ENCODE measurements at places on chromosomes 3 and 15.

DNA sequence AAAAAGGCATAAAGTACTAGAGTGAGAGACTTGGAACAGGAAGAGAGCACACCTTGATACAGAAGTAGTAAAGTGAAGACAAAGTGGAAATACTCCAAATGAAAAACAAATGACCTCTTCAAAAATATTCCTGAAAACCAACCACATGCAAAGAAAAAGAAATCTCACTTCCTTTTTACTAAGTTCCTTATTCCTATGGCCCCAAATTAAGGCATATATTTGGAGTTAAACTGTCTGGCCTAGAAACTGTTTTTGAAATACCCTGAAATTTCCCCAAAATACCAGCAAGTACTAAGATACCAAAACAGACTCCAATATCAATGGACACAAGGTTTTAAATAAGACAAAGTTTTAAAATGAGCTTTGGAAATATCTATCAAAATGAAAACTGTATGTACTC lies 58.2 kb downstream of the ZNF148 start:
- DNase-seq: no peak

DNA sequence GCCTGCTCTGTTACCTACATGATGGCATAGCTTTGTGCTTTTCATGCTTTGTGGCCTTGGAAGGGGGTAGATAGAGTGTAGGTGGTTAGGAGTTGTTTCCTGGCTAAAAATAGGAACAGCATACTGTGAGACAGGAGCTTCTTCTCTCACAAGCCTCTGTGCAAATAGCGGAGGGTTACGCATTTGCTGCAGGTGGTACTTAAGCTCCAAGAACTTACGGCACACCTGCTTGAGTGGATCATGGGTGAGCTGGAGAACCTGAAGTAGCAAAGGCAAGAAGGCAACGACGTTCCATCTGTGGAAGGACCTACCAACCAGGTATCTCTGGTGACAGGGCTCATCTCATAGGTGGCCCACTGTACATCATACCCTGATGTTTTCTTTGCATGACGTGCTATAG lies 66.0 kb downstream of the ST6GAL1 start:
- no peak for DNase-seq

- no peak for DNase-seq
Measured at GRCh38 chr15:28959326-28959725, 73.6 kb downstream of the APBA2 start.

- no peak for DNase-seq
Measured at GRCh38 chr15:27820722-27821121, 278.4 kb downstream of the OCA2 start.

GRCh38 chr15:92749216-92749615 lies 93.6 kb upstream of the FAM174B start:
- no peak for DNase-seq

DNA sequence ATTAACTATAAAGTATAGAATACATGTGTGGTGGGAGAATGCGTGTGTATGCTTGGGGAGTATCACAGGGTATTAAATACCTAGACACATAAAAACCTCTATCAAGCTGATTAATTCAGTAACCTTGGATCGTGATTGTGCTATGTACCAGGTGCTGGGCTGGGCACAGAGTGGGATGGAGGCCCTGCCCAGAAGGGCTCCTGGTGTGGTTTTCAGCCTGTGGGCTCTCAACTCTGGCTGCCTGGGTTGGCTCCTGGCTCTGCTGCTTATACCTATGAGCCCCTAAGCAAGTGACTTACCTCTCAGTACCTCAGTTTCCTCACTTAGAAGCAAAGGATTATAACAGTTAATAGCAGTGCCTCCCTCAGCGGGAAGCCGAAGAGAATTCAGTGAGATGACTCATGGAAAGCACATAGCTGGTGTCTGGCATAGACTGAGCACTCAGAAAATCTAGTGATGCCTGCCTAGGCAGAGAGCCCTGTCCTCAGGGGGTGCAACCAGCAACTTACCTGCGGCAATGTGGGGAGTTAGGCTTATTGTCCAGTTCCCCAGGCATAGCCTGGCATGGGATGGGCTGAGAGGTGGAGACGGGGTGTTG lies 90.6 kb upstream of the MYZAP start:
- no peak for DNase-seq

DNA sequence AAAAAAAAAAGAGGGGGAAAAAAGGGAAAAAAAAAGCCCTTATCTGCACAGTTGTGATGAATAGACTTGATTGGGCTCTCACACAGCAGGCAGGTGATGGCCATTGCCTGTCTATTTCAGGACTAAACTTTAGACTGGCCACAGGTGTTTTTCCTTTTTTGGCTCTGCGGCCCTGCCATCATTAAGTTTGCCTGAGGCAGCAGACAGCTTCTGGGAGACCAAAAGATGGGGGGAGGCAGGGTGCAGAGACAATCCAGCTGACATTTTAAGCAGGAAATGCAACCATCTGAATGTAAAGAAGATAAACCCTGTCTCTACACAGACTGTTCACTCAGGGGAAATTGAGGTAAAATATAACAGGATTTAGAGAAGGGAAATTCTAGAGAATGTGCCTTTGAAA lies 295.0 kb upstream of the KCNH8 start:
- DNase-seq: no peak

- no peak for DNase-seq
Measured at GRCh38 chr3:15899388-15899787, 101.6 kb upstream of the ANKRD28 start.

DNA sequence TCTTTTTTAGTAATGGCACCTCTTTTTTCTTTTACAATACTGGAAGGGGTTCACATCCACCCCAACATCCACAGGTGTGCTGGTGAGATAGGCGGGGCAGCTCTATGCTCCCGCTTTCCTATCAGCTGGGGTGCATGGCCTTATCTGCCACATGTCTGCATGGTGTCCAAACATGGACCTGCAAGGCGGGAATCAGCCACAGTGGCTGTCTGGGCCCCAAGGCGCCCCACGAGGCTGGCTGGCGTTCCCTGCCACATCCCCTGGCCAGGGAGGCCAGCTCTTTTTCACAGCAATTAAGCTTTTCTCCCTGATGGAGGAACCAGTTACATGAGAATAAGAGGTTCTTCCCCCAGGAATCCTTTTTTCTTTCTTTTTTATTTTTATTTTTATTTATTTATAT lies 30.9 kb upstream of the GOLGA6L2 start:
- DNase-seq: no peak

DNA sequence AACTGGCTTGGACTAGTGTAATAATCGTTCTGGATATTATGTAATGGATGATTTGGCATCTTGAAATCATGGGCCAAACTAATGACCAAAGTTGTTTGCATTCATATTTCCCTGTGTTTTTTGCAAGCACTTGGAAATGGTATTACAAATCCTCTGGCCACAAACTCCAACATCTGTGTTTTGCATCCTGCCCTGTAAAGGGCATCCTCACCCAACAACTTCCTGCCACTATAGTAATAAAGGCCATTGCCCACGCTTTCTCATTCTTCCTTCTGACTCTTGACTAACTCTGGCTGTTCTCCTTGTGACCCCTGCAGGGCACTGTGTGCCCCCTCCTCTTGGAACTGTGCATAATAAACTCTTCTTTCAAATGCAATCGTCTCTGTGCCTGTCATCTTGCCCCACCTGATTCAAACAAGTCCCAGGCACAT lies 25.4 kb upstream of the PSMD6 start:
- DNase-seq: no peak

DNA sequence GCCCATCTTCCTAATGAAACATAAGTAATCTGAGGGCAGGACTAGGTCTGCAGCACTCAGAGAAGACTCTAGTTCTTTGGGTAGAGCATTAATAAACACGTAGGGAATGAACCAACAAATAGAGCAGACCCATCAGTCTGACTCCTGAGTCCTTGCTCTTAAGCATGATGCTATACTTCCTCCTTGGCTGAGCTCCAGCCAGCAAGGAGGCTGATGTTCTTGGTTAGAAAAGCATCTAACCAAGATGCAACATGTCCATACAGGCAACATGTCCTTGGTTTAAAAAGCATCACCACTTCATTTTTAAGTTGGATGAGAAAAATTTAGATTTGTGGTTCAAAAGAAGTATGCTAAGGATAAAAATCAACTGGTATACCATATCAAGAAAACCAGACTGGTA lies 8.5 kb upstream of the MYH15 start:
- DNase-seq: no peak

DNA sequence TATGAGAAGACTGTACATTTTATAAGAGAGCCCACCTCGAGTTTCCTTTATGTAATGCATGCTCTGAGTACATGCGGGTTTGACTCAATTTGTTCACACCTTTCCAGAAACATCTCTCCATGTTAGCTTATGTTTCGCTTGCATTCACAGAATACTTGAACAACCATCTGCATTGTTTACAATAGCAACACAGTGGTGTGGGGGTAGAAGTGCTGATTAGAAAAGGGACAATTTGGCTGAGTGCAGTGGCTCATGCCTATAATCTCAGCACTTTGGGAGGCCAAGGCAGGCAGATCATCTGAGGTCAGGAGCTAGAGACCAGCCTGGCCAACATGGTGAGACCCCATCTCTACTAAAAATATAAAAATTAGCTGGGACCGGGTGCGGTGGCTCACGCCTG lies 60.9 kb downstream of the NCEH1 start:
- DNase-seq: no peak

DNA sequence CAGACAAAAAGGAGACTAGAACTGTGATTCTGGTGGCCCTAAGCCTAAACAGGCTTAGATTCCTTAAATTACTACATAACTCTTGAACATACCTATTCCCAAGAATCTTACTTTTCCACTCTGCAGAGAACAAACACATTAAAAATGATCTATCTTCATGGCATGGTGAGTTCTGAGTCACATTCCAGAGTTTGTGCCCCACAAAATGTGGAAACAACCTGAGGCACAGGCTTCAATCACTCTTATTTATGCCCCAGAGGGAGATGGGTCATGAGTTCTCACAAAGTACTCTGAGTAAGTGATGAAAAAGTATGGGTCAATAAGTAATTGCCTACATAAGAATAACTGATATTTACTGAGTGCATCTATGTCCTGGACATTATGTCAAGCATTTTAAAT lies 137.5 kb upstream of the SLC2A2 start:
- no peak for DNase-seq

GRCh38 chr3:52054661-52055511 lies 1.5 kb downstream of the DUSP7 start:
- no peak for DNase-seq

DNA sequence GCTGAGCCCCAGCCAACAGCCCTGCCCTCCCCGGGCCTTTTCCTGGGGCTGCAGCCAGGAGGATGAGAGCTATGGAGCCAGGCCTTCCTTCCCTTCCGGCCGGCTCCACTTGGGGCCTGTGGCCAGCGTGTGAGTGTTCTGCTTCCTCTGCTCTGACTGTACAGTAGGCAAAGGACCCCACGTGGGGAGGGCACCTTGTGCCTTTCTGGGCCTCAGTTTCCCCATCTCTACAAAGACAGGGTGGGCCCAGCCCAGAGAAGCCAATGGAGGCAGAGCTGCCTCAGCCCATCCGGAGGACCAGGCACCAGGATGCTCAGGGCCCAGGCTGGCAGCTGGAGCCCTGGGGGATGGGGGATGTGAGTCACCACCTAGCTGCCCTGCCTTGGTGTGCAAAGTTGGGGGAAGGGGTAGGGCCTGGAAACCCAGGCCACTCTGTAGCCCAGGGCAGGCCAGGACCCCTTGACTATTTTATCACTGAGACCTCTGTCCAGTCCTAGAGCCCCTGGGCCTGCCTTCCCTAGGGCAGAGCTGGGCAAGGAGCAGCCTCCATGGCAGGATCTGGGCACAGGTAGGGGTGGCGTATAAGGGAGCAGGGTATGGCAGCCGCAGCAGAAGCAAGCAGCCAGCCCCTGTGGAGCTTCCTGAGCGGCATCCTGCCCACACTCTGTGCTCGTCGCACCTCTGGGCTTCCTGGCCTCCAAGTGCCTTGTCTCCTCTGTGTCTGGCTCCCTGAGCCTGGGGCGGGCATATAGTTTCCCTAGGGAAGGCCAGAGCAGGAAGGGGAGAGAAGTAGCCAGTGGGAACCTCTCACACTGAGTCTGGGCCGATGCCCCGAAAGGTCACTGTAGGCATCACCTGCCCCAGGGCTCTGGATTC lies 1.8 kb downstream of the PSTPIP1 start:
- DNase-seq: no peak

DNA sequence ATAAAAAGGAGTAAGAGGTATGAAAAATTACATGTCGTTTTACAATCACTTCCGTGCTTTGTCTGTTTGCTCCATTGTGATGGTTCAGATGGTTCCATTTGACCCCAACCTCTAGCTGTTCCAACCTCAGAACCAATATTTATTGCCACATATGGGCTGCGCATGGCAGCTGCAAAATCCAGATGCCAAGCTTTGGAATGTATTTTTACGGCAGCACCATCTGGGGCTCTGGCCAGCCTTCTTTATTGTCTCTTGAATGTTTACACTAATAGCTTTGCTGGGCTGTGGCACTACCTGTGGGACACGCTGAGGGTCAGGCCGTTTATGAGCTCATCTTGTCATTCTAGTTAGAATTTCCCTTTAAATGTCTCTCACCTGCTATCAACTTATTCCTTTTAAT lies 219.8 kb downstream of the ROBO2 start:
- DNase-seq: no peak

DNA sequence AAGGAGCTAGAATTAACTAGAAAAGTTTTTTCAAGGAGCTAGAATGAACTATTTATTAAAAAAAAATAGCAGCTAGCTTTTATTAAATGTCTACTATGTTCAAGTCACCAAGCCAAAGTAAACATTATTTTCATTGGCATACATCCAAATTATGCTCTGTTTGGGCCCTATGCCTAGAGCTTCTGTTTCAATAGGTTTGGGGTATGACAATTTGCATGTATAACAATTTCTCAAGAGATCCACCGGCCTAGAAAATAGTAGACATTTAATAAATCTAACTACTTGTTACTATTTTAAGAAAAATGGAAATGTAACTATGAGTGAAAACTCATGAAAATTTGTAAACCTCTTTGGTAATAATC lies 8.0 kb downstream of the GABRR3 start:
- DNase-seq: no peak

DNA sequence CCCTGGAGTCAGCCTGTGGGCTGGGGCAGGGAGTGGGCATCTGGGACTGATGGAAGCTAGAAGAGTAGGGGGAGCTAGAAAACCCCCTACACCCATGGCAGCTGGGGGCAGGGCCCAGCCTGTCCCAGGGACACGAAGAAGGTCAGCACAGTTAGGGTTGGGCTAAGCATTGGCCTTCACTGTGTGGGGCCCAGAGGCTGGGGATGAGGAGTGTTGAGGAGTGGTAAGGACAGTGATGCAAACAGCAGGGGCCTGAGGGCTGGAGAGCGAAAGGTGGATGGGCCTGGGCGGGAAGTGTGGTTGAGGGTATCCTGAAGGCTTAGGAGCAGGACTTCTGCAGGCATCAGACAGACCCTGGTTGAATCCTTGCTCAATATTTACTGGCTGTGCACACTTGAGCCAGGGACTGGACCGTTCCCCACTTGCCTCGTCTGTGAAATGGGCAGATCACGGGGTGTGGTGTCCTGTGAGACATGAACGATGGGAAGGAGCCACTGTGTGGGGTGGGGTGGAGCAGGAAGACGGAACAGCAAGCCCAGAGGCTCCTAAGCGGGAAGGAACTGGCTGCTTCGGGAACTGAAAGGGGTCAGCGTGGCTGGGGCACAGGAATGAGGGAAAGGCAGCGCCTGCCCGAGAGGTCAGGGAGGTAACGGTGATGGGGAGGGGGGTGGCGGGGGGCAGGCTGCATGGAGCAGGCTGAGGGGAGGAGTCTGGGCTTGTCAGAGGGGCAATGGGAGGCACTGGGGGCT lies 7.3 kb downstream of the PRKCD start:
- no peak for DNase-seq

Measured in stimulated activated CD8-positive, alpha-beta memory T cell treated with anti-CD3 and anti-CD28 coated beads, Interleukin-4, amount 100 ng/mL, for 4 hours (primary cell).